Aorta (tissue), 5 donors: ENCODE measurements at places on chromosomes 13 and 19. TPM values are rescaled to one million over a fixed set of nuclear protein-coding genes. Genes with fewer than 3 reads are reported as not detected.

AMER2 gene
- not detected for polyA plus RNA-seq

PNMA8A gene
- polyA plus RNA-seq: 3.3 TPM

RPS15 gene
- 2,878 TPM for polyA plus RNA-seq

SWSAP1 gene
- polyA plus RNA-seq: 0.50 TPM

OSCAR gene
- 0.31 TPM for polyA plus RNA-seq

CILP2 gene
- polyA plus RNA-seq: 0.13 TPM

CD22 gene
- not detected for polyA plus RNA-seq

GTF2F1 gene
- 59.4 TPM for polyA plus RNA-seq

CLEC11A gene
- 17.7 TPM for polyA plus RNA-seq

GPR183 gene
- 9.1 TPM for polyA plus RNA-seq

PDE4C gene
- polyA plus RNA-seq: 0.25 TPM

PRTN3 gene
- polyA plus RNA-seq: not detected

PGLYRP2 gene
- polyA plus RNA-seq: not detected

DNA sequence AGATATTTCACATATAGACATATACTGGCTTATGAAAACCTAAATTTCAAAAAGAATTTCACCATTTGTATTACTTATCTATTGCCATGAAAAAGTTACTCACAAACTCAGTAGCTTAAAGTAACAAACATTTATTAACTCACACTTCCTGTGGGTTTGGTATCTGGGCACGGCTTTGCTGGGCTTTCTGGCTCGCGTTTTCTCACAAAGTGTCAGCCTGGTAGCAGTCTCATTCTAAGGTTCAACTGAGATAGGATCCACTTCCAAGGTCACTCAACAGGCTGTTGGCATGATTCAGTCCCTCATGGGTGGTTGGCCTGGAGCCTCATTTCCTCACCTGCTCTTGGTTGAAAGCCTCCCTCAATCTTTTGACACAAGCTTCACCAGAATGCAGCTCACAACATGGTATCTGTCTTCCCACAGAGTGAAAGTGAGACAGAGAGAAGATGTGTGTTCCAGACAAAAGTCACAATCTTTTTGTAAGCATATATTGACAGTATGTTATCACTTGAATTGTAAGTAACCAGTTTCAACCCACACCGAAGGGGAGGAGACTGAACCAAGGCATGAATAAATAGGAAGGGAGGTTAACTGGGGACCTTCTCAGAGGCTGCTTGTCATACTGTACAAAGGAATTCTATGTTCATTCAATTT, 1065.8 kb upstream of the SPRY2 start:
- DNase-seq: no peak

- DNase-seq: no peak
These were observed 26.3 kb upstream of the KL start for GRCh38 chr13:32989942-32990341.

- DNase-seq: no peak
These were observed 3.0 kb downstream of the SLC15A1 start for GRCh38 chr13:98749501-98749900.

GRCh38 chr13:48214519-48215121, 18.4 kb upstream of the ITM2B start:
- DNase-seq: no peak

- no peak for DNase-seq
These were observed 1.1 kb downstream of the ARL11 start for GRCh38 chr13:49629196-49629938.

DNA sequence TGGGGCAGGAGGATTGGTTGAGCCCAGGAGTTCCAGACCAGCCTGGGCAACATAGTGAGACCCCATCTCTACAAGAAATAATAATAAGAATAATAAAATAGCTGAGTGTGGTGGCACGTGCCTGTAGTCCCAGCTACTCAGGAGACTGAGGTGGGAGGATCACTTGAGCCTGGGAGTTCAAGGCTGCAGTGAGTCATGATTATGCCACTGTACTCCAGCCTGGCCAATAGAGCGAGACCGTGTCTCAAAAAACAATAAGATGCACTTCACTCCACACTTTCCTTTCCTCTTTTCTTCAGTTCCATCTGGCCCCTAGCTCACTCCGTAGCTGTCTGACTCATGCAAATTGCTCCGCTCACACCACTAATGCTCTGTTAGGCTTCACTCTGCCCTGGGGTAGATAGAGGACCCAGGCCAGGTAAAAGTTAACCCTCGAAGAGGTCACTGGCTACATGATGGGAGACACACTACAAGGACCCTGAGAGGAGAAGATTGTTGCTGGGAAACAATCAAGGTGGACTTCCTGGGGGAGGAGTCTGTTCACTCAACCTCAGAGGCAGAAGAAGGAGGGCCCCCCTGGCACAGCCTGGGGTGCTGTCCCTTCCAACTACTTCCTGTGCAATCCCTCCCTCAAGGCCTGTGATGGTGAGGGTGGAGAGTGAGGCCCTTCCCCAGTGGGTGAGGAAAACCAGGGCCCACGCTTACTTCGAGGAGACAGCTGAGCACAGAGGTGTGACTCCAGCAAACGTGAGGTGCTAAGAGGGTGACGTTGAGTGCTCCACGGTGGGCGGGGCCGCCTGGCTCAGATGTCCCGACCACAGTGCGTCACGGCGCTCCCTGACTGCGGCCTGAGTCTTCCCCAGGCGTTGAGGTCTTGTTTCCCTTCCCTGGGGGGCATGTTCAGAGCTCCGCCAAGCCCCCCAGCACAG, 8.8 kb upstream of the TNFSF9 start:
- DNase-seq: no peak

GRCh38 chr13:53778937-53779336, 750.3 kb downstream of the OLFM4 start:
- DNase-seq: no peak

- DNase-seq: peak; percentile 95
These were observed at the start of gene UPF3A for GRCh38 chr13:114281351-114282040. TSS of gene UPF3A (plus strand) at chr13:114281601. CDS start at chr13:114281640, 39 bp downstream.

DNA sequence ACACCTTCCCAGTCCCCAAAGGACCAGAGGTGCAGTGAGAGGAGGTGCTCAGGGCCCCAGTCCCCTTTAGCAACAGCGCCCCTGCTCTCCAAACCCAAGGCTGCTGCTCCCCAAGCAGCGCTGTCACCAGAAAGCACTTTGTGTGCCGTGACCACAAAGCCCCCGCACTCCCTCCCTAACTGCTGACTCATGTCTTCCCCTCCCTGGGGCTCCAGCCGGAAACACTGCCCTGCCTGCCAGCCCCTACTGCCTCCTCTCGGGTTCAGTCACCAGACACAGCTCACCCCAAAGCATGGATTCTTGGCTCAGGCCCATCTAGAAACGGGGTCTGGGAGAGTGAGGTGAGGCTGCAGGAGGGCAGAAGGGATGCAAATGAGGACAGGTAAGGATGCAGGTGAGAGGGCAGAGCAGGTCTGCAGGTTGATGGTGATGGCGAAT, 4.9 kb upstream of the TNFSF14 start:
- peak; percentile 83 for DNase-seq

DNA sequence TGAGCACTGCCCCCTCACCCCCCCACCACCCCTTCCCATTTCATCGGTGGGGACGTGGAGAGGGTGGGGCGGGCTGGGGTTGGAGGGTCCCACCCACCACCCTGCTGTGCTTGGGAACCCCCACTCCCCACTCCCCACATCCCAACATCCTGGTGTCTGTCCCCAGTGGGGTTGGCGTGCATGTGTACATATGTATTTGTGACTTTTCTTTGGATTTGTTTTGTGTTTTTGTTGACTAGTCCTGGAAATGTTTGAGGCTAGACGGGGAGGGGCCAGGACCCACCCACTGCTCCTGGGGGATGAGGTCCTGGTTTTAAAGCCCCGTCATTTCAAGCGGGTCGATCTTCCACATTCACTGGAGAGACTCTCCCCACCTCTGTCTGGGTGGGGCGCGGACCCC, 3.0 kb upstream of the TEKTIP1 start:
- DNase-seq: no peak

DNA sequence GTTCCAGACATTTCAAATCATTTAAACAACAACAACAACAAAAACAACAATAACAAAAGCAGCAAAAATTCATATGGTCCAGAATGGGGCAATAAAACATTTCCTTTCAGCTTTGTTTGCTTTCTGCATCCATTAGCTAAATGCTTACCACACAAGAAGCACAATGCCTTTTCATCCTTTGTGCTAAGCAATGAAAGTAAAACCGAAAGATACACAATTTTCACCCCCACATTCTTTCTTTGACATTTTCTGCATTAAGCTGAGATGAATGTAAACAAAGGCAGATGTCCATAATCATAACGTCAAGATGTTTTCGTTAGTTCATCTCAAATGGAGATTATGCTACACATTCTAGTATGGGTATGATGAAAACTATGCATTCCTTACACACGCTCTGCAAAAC, 568.5 kb downstream of the SLITRK6 start:
- no peak for DNase-seq

GRCh38 chr13:94984958-94985357, 272.6 kb upstream of the SOX21 start:
- DNase-seq: no peak

- DNase-seq: no peak
These were observed 84.7 kb downstream of the KL start for GRCh38 chr13:33100886-33101285.

- peak; percentile 90 for DNase-seq
These were observed 7.9 kb downstream of the SYDE1 start for GRCh38 chr19:15115080-15115479.

DNA sequence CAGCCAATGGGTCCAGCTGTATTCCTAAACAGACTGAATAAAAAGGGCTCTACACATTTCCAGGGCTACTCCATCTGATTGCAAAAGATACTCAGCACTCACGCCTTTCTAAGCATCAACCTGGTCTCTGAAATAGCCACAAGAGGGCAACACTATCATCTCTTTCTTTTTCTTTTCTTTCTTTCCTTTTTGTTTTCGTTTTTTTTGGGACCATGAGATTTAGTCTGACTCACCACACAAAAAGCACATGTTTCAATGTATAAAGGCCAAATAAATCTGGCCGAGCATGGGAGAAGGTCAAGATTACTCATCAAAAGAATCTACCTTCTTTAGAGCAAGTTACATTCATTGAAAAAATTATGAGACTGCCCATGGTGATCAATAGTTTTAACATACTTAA, 805.6 kb upstream of the ARGLU1 start:
- DNase-seq: no peak

DNA sequence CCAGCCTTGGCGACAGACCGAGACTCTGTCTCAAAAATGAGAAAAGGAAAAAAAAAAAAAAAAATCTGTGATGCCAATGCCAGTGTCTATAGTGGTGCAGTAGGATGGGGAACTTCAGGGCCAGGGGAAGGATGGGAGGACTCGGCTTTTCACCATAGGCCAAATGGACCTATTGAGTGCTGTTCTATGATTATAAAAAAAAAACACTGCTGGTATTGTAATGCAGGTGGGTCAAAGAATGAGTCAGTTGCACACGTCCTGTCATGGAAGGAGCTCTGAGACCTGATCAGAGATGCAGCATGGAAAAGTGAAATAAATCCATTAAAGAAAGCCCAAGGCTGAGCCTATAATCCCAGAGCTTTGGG, 7.0 kb downstream of the DNAJB1 start:
- DNase-seq: no peak

DNA sequence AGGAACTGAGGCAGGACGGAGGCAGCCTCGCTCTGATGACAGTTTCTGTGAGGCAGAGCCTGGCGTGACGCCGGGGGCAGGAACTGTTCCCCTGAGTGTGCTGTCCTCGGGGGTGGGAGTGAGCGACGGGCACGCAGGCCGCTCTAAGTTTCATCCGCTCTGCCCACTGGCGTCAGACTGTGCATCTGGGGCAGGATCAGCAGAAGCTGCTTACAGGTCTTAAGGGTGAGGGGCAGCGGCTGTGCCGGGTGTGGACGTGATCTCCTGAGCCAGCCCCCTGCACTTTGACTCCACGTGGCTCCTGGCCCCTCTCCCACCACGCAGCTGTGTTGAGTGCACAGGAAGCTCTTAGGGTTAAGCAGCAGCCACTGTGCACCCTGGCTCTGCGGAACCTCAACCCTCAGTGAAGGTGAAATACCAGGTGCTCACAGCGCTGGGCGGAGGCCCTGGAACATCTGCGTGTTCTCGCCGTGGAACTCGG, 1.5 kb downstream of the GRK1 start:
- peak; percentile 25 for DNase-seq

- DNase-seq: peak; percentile 60
These were observed 46.7 kb upstream of the KL start for GRCh38 chr13:32969516-32969941.

GRCh38 chr13:31282741-31283455, 83.1 kb downstream of the B3GLCT start:
- no peak for DNase-seq
